ENCODE measurements at places on chromosomes 13 and 19. TPM values are rescaled to one million over a fixed set of nuclear protein-coding genes. Genes with fewer than 3 reads are reported as not detected.

MCF2L gene
- total RNA-seq = 13.0 TPM

RFXAP gene
- total RNA-seq = 3.8 TPM

CACNG7 gene
- not detected for total RNA-seq

WDR87 gene
- total RNA-seq = not detected

SHISA7 gene
- not detected for total RNA-seq

STARD13 gene
- total RNA-seq = 3.3 TPM

OXGR1 gene
- 1.2 TPM for total RNA-seq

ZNF154 gene
- total RNA-seq = 0.38 TPM

RPS19 gene
- 922 TPM for total RNA-seq

CDX2 gene
- total RNA-seq = not detected

PDE4C gene
- not detected for total RNA-seq

C19orf73 gene
- total RNA-seq = 2.8 TPM

KCTD12 gene
- 32.9 TPM for total RNA-seq

UGGT2 gene
- total RNA-seq = 7.7 TPM

NANOS3 gene
- not detected for total RNA-seq

PCDH17 gene
- total RNA-seq = 0.83 TPM

ANKLE1 gene
- 0.12 TPM for total RNA-seq

DNA sequence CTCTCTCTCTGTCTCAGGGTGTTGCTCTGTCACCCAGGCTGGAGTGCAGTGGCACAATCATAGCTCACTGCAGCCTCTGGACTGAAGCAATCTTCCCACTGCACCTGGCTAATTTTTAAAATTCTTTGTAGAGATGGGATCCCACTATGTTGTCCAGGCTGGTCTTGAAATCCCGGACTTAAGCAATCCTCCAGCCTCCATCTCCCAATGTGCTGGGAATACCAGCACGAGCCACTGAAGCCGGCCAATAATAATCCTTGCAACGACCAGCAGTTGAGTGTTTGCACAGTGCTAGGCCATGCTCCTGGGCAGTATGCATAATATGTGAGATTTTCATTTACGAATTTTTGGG lies 640 bp upstream of the EPOR start:
- H3K27me3 ChIP-seq = peaks cover 30% of the 10 kb centered on the region
- no peak for DNase-seq
- H3K27ac ChIP-seq = no peak overlapping the region
- no peak overlapping the region for H3K4me3 ChIP-seq

- peaks cover 43% of the 10 kb centered on the region for H3K36me3 ChIP-seq
- H3K4me1 ChIP-seq = peaks cover 3% of the 10 kb centered on the region
Observed at GRCh38 chr19:55346725-55347441, 7.2 kb downstream of the KMT5C start.

GRCh38 chr13:52459668-52460067 lies 4.4 kb downstream of the CKAP2 start:
- H3K36me3 ChIP-seq = no peaks in the 10 kb centered on the region
- peaks cover 40% of the 10 kb centered on the region for H3K4me1 ChIP-seq
- H3K27me3 ChIP-seq = no peaks in the 10 kb centered on the region
- DNase-seq = no peak
- H3K4me3 ChIP-seq = no peak overlapping the region

GRCh38 chr13:67042556-67042955 lies 187.6 kb downstream of the PCDH9 start:
- no peak overlapping the region for H3K4me3 ChIP-seq
- DNase-seq = no peak
- no peaks in the 10 kb centered on the region for H3K36me3 ChIP-seq
- H3K27me3 ChIP-seq = no peaks in the 10 kb centered on the region
- H3K27ac ChIP-seq = no peak overlapping the region
- H3K4me1 ChIP-seq = no peaks in the 10 kb centered on the region

DNA sequence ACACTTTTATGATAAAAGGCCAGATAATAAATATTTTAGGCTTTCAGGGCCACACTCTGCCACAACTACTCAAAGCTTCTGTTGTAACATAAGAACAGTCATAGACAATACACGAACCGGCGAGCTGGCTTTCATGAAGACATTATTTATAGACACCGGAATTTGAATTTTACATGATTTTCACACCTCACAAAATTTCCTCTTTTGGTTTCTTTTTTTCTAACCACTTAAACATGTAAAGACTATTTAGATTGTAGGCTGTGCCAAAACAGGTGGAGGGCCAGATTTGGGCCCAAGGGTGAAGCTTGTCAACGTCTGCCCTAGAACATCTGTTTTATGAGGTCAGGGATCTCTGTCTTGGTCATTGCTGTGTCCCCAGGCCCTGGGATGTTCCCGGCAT lies 29.7 kb upstream of the FXYD3 start:
- H3K4me3 ChIP-seq = no peak overlapping the region
- no peak for DNase-seq
- H3K27ac ChIP-seq = no peak overlapping the region
- no peaks in the 10 kb centered on the region for H3K27me3 ChIP-seq

DNA sequence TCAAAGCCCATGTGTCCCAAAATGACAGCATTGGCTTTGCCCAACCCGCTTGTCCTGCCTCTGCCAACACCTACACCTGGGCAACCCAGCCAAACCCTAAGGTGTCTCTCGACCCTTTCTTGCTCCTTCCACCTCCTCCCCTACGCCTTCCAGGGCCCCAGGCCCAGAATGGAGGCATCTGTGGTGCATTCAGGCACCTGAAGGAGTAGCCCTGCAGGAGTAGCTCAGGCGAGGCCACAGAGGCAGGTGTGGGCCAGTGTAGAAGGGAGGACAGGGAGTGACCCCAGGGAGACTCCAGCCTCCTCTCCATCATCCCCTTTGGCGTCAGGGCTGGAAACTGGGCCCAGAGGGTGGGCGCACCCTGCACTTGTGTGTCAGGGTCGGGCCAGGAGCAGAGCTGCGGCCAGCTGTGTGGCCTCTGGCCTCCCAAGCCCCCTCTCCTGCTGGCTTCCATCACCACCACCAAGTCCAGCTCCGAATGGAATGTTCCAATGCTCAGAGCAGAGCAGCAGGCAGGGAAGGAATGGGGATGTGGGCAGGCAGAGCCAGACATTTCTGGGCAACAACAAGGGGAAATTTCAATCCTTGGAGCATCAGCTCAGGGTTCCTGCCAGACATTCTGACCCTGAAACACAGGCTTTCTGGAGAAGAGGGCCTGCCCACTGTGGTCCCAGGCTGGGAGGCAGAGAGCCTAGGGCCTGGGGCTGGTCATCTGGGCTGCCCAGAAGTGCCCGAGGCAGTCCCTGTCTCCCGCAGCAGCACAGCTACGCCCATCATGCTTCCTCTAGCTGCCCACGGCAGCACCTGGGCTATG lies 16.4 kb downstream of the PLEKHF1 start:
- DNase-seq = no peak
- H3K4me3 ChIP-seq = no peak overlapping the region

DNA sequence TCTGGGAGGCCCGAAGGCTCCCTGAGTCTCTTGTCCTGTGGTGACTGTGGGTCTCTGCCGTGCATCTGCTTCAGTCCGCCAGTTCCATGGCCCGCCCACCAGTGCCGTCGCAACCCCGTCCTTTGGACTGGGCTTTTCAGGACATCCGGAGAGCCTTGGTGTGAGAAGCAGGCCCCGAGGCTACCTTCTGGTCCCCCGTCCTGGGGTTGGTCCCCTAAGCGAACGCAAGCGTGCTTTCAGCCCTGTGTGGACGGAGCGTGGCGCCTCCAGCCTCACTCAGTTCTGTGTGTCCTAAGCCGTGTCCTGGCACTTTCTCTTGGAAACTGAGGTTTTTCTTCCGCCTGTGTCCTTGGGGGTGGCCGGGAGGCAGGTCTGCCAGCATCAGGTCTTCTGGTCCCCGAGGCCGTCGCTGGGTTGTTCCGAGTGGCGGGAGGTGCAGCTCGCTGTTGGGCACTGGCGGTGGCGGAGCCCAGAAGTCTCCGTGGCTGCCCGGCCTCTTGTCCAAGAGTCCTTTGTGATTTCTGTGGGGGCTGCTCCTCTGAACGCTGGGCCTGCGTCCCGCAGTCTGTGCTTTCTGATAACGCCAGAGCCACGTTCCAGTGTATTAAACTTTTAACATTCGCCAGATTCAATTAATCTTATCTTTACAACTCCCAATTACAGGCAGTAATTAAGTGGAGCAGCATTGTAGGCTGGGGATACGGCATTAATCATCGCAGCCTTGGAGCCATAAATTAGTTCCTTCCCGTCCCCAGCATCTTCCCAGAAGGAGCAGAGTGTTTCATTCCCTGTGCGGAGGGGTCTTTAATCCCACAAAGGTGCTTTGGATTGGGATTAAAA lies 99.5 kb downstream of the KDM4B start:
- H3K36me3 ChIP-seq = peaks cover 4% of the 10 kb centered on the region

DNA sequence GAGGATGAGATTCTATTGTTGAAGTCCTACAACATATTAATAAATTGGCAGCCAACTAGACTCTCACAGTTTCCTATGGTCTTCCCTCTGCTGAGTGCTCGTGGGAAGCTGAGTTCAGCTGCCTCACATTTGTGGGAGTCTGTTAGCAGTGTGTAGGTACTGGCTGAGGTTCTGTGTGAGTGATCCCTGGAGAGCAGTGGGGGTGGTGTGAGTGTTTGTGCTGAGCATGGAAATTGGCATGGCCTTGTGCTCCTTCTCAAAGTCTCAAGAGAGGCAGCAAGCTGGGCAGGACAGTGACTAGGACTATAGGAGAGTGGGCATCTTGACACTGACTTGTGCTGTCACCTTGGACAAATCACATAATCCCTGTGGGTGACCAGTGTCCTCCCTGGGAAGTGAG lies 298.3 kb downstream of the MTUS2 start:
- DNase-seq = no peak
- H3K27ac ChIP-seq = no peak overlapping the region
- no peaks in the 10 kb centered on the region for H3K4me1 ChIP-seq
- H3K4me3 ChIP-seq = no peak overlapping the region

DNA sequence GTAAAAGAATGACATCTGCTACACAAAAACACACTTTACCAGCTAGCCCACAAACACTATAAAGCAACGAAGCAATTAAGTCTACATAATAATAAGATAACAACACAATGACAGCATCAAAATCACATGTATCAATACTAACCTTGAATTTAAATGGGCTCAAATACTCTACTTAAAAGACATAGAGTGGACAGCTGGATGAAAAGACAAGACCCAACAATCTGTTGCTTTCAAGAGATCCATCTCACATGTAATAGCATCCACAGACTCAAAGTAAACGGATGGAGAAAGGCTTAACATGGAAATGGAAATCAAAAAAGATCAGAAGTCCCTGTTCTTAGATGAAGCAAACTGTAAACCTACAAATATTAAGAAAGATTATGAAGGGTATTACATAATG lies 2175.9 kb downstream of the PCDH9 start:
- H3K36me3 ChIP-seq = no peaks in the 10 kb centered on the region
- no peak for DNase-seq
- no peaks in the 10 kb centered on the region for H3K4me1 ChIP-seq
- H3K27ac ChIP-seq = no peak overlapping the region
- H3K27me3 ChIP-seq = no peaks in the 10 kb centered on the region

DNA sequence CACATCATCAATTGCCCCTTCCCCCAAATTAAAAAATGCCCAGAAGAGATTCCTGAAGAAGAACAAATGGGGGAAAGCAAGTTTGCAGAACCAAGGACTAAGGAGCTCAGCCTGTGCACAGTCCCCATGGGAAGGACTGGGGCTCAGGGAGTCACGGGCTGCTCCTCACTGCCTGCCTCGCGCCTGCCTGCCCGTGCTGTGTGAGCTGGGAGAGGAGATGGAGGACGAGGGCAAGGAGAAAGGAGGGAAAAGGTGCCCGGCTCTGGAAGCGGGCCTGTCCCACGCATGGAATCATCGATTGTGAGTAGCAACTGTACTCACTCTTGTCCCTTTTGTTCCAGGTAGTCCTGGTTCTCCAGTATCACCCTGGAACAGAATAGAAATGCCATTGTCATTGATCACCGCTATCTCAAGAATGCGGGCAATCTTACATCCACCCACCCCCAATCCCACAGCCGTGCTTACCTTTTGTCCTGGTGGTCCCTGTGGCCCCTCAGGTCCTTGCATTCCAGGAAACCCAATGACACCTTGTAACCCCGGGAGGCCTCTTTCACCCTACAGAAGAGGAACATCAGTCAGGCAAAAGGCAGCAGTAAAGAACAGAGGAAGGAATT lies 93.4 kb downstream of the COL4A1 start:
- H3K27me3 ChIP-seq = no peaks in the 10 kb centered on the region
- no peaks in the 10 kb centered on the region for H3K36me3 ChIP-seq
- peaks cover 15% of the 10 kb centered on the region for H3K4me1 ChIP-seq
- DNase-seq = no peak
- H3K4me3 ChIP-seq = no peak overlapping the region

GRCh38 chr19:18700501-18701249 lies 17.2 kb downstream of the CRTC1 start:
- no peaks in the 10 kb centered on the region for H3K27me3 ChIP-seq
- peak overlapping the region; percentile 83 for H3K27ac ChIP-seq
- H3K4me1 ChIP-seq = peaks cover 44% of the 10 kb centered on the region

GRCh38 chr13:78632996-78633395 lies 26.0 kb downstream of the OBI1 start:
- no peak for DNase-seq
- H3K4me1 ChIP-seq = no peaks in the 10 kb centered on the region
- H3K36me3 ChIP-seq = no peaks in the 10 kb centered on the region
- no peak overlapping the region for H3K4me3 ChIP-seq

DNA sequence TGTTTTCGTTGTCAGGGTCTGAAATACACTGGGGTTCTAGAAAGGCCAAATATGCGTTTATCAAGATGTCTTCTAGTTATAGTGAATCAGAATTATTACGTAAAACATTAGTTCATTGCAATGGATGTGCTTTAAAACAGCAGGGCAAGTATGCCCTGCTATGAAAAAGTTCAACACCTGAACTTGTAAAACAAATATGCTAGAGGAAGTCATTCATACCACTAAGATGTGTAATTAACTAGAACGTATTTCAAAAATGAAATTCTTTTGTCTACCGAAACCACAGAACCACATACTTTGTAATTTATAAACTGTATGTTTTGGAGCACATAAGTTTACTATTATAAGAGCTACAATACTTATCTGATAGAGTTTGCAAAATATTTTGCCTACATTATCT lies 266.2 kb downstream of the KCTD12 start:
- DNase-seq = no peak
- H3K27ac ChIP-seq = no peak overlapping the region
- no peaks in the 10 kb centered on the region for H3K4me1 ChIP-seq
- H3K27me3 ChIP-seq = no peaks in the 10 kb centered on the region
- H3K4me3 ChIP-seq = no peak overlapping the region
- no peaks in the 10 kb centered on the region for H3K36me3 ChIP-seq

DNA sequence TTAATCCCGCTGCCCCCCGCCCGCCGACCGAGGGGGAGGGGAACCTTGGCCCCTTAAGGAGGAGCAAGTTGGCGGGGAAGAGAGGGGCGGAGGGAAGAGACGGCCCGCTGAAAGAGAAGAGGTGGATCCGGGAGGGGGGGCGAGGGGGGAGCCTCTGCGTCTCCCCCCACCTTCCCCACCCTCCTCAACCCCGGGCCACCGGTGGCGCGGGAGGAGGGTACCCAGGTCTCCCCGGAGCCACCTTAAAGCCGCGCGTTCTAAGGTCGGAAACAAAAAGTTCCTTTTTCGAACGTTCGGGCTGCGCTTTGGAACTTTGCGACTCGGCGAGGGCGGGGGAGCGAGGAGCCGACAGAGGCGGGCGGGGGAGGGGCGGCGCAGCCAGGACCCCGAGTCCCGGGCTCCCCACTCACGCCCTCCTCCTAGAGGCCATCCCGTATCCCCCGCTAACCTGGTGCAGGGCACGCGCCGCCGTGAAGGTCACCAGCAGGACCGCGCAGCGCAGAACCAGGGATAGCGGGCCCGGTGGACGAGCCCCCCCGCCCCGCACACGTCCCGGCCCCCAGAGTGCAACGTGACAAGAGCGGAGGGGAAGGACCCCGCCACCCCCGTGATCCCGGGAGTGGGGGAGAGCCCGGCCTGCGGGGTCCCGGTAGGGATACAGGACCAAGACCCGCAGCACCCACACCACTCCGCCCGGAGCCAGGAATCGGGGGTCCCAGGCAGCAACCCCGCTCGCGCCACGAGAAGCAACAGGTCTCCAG lies 659 bp downstream of the ERF start:
- peaks cover 4% of the 10 kb centered on the region for H3K36me3 ChIP-seq
- no peak for DNase-seq
- peaks cover 48% of the 10 kb centered on the region for H3K4me1 ChIP-seq
- H3K27ac ChIP-seq = peak overlapping the region; percentile 100
- peak overlapping the region; percentile 91 for H3K4me3 ChIP-seq

Measured in esophagus squamous epithelium (tissue), 5 donors.